ENCODE measurements at places on chromosomes 5 and 9.

GRCh38 chr9:130107955-130108354 is 54.2 kb downstream of the GPR107 start:
- no peak for DNase-seq

DNA sequence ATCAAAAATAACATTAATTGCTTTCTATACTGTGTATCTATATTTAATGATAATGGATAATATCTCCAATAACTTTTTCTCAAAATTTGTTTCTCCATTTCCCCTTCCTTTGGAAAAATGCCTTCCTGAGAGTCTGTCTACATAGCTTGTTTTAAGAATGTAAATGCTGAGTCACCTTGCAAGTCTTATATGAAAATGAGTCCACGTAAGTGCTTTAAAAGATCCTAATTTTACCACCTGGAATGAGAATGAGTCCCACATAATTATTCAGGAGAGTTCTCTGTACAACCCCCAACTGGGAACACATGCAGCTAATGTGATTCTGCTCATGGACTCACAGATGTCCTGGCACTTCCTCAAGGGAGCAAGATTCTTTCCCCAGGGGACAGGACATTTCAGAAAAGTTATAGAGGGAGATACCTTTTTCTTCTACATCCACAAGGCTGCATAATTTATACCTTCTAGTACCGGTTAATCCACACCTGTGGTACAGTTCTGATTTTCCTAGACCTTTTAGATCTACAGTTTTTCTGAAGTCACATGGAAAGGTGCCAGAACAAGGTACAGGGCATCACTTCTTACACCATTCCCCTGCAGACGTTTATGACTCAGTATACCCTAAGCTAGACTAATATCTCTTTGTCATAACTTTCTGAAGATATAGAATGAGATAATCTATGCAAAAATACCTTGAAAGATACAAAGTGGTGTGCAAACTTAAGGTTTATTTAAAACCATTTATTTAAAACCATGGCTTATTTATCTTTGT is 314.1 kb downstream of the CETN3 start:
- no peak for DNase-seq

- DNase-seq: peak; percentile 95
Observed at GRCh38 chr5:60722416-60722815, 22.4 kb upstream of the DEPDC1B start.

GRCh38 chr5:96372726-96373380 is 60.2 kb downstream of the PCSK1 start:
- no peak for DNase-seq

- no peak for DNase-seq
Observed at GRCh38 chr5:150163547-150164059, 3.0 kb upstream of the CDX1 start.

DNA sequence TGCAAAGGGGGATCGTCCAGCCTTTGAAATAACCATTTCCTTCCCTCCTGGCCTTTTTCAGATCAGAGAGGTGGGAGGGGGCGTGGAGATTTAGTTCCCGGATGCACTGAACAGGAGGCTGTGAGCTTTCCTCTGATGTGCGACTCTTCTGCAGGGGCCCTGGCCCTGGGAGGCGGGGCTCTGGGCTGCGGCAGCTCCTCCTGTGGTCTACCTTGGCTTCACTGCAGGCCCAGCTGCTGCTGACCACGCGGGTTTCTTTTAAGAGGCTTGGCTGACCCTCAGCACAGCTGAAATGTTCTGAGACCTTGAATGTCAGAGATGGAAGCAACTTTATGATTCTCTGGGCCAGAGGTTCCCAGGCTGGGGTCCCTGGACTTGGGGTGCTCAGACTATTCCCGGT is 27.0 kb upstream of the COL15A1 start:
- no peak for DNase-seq

GRCh38 chr9:129174724-129175514 is 3.1 kb downstream of the IER5L start:
- DNase-seq: peak; percentile 14

DNA sequence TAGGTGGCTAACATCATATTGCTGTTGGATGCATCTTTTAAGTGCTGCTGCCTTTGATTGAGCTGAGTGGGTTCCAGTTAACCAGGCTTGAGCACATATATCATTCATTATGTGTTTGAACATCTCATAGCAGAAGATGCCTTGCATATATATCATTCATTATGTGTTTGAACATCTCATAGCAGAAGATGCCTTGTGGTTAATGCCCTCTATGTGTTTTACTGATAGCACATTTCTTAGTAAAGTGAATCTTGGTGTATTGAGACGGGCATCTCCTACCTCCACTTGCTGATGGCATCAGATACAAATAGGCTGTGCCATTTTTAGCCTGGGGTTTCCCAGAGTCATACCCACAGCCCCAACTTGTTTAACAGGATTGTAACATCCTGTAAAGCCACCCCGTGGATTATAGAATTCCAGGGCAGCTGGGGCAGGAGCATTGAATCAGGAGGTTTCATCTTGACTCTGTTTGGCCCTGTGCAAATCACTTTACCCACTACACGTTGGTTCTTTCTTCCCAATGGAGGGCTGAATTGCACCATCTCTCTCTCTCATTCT is 26.5 kb downstream of the MTAP start:
- DNase-seq: no peak

DNA sequence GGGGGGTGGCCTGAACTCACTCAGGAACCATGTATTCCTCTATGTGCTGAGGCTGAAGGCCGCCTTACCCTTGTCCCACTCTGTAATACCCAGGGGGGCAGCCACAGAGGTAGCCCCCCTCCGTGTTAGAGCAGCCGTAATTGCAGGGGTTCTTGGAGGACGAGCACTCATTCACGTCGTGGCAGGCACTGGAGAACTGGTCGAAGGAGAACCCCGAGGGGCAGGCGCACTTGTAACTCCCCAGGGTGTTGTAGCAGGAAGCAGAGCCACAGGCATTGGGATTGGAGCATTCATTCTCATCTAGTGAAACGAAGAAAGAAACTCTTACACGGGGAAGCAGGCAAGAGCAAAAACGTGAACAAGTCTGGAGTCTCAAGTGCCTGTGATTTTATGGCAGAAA is 179.8 kb downstream of the SLC12A2 start:
- DNase-seq: no peak

DNA sequence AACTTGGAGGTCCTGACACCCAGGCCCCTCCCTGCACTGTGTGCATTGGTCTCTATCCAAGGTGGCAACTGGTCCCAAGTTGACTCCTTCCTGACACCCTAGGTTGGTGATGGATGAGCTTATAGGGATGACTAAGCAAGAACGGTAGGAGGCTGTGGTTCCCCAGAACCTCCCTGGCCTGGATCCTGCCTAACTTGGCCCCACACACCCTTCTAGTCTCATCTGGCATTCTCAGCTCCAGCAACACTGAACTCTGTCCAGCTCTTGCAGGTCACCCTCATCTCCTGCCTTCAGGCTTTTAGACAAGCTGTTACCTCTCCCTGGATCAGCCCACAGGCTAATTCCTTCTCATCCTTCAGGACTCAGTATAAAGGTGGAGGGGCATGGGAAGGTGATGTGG is 16.5 kb downstream of the AQP3 start:
- no peak for DNase-seq

DNA sequence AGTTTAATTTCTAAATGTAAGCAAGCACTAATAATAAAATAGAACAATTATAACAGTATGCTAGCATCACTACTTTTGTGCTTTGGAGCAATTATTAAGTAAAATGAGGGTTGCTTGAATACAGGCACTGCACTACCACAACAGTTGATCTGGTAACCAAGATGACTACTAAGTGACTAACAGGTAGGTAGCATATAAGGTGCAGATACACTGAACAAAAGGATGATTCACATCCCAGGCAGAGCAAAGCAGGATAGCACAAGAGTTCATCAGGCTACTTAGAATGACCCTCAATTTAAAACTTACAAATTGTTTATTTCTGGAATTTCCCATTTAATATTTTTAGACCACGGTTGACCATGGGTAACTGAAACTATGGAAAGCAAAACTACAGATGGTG is 48.0 kb upstream of the RGS7BP start:
- no peak for DNase-seq

DNA sequence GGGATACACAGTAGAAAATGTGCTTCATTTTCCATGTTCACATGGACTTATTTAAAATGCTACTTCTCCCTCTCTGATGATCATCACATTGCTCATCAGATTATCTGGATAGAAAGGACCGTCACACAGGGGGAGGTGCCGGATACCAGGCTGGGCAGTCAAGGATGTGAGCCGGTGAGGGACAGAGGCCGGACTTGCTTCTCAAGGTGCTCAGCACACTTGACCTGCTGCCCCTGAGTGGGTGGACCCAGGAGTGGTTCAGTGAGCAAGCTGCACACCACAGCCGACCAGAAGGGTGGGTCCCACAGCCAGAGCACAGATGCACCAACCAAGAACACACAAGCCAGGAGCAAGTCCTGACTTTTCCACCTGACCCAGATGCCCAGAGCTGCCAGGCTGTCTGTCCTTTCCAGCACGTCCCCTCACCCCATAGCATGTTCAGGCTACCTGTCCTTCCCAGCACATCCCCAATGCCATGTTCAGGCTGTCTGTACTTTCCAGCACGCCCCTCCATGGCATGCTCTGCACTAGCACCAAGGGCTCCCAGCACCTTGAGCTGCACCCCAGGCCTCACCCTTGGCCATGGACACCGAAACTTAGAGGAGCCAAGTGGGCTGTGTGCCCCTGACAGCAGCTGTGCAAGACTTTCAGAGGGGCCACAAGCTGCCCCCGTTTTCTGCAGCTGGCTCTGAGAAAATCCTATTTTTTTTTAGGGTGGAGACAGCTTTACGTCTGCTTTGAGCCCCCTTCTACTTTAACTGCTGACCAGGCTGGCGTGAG is 77.8 kb downstream of the SECISBP2 start:
- no peak for DNase-seq

DNA sequence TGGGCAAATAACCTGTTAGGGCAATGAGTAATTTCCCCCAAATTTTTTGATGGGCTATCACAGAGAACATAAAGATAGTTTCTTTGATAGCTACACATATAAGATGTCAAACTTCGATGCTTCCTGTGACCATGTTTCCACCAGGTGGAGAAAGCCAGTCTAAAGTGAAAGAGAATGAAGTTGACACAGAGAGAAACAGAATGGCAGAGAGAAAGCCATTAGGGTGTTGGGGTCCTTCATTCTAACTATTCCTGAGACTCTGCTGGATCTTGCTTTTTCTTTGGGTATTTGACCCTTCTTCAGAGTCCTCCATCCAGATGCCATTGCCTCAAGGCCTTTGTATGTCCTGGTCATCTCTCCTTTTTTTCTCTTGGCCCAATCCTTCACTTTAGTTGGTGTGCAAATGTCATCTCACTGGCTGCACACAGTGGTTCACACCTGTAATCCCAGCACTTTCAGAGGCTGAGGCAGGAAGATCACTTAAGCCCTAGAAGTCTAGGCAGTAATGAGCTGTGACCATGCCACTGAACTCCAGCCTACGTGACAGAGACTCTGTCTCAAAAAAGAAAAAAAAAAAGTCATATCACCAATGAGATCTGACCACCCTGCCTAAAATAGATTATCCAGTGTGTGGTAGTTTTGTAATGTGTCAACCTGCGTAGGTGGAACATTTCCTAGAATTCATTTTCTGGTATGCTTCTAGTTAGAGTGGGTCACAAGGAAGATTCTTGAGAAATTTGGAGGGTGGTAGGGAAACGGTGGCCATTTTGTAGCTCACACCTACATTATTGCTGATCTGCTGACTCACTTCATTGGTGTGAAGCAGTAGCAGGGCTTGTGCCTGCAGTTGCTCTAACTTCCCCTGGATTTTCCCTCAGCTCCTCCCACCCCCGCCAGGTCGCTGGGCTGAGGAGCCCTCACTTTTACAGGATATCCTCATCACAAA is 20.8 kb upstream of the KIF2A start:
- DNase-seq: no peak

GRCh38 chr5:123449424-123449974 is 26.3 kb upstream of the CEP120 start:
- DNase-seq: no peak

DNA sequence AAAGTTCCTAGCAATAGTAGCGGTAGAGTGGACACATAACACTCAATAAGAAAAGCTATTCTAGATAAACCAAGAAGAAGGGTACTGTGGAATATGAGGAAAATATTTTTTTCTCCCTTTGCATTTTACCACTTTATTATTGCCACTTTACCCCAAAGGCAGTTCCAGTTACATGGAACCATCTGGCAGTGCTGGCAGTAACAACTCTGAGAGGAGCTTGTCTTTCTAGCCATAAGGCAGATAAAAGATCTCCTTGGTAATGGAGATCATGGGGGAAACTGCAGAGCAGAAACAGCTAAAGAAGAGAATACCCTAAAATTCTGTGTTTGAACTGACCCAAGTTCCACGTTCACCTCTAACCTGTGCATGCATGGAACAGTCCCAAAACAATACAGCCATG is 38.5 kb downstream of the UBTD2 start:
- no peak for DNase-seq

DNA sequence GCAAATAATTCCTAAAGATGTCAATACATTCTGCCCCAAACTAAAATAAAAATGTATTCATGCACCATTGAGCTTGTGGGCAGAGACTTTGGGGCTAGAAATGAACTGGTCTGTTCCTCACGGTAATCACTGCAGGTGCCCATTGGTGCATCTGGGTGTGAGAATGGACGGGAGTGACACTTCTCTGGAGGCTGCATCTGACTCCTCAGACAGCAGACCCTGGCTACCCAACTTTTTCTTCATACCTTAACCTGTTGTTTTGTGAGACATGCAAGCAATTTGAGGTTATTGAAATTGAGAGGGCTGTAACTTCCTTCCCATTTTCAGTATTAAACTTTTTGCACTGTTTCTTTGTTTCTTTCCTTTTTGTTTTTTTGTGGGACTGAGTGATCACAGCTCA is 333.4 kb downstream of the ICE1 start:
- no peak for DNase-seq

DNA sequence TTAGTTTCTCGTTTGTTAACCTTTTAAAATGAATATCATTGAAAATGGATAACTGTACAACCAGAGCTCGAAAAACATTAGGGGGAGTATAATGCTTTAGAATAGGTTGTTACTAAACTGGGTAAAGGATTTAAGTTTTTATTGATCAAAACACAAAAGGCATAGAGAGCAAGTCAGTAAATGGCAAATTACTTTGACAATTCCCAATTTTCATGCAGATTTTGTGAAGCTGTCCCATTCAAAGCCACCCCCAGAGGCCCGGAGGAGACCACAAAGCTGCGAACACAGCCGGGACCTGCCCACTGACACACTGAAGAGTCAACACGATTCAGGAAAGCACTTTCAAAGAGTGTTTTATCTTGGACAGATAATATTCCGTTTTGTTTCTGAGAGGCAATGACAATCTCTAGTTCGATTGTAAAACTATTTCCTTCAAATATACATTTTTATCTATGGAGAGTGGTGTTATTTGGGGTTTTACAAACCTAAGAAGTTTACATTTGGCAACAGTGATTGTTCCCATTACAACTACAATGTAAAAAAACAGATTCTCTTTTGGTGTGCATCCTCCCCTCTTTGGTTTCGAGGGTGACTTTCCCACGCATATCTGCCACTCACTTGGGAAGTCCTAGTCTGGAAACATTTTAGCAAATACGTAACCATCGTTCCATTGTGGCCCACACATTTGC is 182.6 kb upstream of the TBCA start:
- no peak for DNase-seq

DNA sequence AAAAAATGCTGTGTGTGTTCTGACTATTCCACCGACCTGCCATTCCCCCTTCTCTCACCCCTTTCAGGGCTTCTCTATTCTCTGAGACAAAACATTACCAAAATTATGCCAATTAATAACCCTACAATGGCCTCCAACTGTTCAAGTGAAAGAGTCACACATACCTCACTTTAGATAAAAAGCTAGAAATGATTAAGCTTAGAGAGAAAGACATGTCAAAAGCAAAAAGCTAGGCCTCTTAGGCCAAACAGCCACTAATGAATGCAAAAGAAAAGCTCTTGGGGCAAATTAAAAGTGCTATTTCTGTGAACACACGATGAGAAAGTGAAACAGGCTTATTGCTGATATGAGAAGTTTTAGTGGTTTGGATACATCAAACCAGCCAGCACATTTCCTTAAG is 279.6 kb upstream of the GRAMD2B start:
- no peak for DNase-seq

All from NCI-H2081 (cell line).